ENCODE measurements at places on chromosomes 16 and 17.

DNA sequence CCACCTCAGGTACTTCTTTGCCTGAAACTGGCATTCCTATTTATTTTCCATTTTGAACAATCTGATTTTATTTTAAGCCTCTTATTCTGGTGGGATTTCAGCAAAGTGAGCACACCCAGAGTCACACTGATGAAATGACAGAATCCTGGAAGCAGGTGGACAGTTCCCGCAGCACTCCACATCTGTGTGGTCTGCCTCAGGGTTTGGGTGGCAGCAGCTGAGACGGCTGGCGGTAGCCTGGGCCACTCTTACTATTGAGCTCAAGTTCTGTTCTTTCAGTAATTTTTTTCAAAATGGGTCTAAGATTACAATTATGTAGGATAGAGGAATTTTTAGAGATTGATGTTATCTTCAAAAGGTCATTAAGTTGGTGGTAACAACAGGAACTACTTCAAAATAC lies 32.5 kb upstream of the ENDOV start:
- DNase-seq, result no peak

DNA sequence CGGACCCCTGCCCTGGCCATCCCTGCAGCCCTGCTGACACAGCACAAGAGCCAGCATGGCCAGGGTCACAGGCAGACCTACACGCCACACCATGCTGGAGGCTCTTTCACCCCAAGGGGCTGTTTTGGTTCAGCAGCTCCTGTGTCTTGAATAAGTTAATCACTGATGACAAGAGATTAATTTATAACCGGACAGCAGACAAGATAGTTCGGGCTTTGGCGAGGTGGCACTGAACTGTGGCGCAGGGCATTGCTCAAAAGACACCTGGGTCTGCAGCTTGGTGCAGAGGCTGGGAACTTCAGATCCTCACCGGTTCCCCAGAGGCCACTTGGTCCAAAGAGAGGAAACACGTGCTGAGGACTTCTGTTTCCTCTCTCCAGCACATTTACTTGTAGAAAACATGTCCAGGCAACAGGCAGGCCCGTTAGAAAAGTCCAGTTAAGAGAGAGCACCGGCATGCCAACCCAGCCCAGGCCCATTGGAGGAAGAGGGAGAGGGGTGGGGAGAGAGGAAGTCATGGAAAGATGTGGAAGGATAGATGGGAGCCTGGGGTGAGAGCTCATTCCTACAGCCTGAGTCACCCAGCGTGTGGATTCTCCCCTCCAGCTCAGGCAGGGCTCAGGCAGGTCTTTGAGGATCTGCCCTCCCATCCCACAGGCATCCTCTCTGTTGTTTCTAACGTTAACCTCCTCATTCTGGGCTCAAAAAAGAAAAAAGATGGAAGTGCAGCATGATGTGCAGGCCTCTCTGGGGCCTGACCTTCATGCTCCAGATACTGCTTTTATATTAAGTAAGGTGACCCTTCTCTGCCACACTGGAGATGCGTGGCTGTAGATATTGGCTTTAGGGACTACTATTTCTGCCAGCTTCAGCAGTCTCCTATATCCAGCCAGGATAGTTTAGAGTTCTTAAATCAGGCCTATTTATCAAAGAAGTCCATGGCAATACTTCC lies 80.0 kb upstream of the HNF1B start:
- no peak for DNase-seq

DNA sequence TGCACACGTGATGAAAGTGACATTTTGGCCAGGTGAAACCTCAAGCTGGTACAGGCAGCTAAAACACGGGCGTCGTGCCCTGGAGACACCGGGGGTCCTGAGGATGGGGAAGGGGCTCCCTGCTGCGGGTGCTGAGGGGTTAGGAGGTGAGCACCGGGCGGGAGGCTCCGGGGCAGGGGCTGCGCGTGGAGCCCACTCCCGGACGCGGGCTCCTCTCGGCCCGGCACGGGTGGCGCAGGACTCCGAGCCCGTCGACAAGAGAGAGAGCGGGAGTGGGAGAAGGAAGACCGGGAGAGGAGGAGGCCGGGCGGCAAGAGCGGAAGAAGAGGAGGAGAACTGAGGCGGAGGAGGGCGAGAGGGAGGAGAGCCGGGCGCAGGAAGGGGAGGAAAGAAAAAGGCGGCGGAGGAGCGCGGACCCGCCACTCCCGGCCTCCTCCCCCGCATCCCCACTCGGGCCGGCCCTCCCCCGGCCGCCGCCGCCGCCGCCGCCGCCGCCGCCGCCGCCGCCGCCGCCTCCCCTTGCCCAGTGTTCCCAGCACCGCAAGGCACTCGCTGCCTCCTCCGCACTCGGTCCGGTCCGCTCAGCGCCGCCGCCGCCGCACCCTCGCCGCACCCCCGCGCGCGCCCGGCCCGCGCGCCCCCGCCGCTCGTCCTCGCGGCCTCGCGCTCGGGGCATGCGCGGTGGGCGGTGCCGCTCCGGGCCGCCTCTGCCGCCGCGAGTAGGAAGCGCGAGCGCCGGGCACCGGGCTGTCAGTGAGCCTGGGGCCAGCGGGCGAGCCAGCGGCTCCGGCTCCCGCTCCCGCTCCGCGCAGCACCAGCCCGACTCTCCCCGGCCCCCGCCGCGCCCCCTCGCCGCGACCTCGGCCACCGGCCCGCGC lies at the start of gene PRKCA:
Gene PRKCA, plus strand, starts transcription at position 750 of the 878 bp plus-strand sequence.
- DNase-seq, result peak; percentile 59

DNA sequence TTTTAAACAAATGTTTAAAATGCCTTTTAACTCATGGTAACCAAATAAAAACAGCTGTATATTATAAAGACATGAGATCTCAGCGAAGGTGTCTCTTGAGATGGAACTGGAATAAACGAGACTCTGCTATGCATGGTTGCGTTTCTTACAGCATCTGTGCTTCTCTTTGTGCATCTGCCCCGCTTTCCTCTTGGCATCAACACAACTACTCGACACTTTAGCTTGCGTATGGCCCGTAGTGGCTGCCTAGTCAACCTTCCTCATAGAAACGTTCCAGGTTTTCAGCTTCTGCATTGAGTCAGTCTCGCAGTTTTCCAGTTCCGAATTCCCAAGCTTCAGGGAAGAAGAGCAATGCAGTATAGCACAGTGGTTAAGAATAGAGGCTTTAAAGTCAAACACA lies 214.9 kb downstream of the CEP112 start:
- no peak for DNase-seq

GRCh38 chr16:88533932-88534637 lies 36.1 kb upstream of the ZC3H18 start:
- DNase-seq, result peak; percentile 67

DNA sequence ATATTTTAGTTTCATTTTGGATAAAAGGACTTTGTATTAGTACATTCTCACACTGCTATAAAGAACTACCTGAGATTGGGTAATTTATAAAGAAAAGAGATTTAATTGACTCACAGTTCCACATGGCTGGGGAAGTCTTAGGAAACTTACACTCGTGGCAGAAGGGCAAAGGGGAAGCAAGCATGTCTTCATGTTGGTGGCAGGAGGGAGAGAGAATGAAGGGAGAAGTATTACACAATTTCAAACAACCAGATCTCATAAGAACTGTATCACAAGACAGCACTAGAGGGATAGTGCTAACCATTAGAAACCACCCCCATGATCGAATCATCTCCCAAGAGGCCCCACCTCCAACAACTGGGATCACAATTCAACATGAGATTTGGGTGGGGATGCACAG lies 142.9 kb downstream of the USP31 start:
- DNase-seq, result no peak

Data from stimulated activated naive CD4-positive, alpha-beta T cell treated with Interleukin-2 at 50 U/mL for 16 hours (primary cell).